Renal cortical epithelial cell (primary cell): ENCODE measurements at places on chromosomes 11 and 22. TPM values are rescaled to one million over a fixed set of nuclear protein-coding genes. Genes with fewer than 3 reads are reported as not detected.

DEPDC7 gene
- 3.3 and 7.0 TPM in 2 replicates for total RNA-seq

BDNF gene
- 6.4 and 7.6 TPM in 2 replicates for total RNA-seq

CEP126 gene
- 0.52 and 3.8 TPM in 2 replicates for total RNA-seq

C11orf91 gene
- not detected in 2 replicates for total RNA-seq

NLRP14 gene
- total RNA-seq, result 0.10 TPM in 1 of 2 replicates, not detected in the other

APOBEC3G gene
- 4.0 and 9.7 TPM in 2 replicates for total RNA-seq

TAGLN gene
- 68.5 and 487 TPM in 2 replicates for total RNA-seq

- DNase-seq, result no peak
These were observed 8.4 kb downstream of the P2RY2 start for GRCh38 chr11:73226297-73227006.

DNA sequence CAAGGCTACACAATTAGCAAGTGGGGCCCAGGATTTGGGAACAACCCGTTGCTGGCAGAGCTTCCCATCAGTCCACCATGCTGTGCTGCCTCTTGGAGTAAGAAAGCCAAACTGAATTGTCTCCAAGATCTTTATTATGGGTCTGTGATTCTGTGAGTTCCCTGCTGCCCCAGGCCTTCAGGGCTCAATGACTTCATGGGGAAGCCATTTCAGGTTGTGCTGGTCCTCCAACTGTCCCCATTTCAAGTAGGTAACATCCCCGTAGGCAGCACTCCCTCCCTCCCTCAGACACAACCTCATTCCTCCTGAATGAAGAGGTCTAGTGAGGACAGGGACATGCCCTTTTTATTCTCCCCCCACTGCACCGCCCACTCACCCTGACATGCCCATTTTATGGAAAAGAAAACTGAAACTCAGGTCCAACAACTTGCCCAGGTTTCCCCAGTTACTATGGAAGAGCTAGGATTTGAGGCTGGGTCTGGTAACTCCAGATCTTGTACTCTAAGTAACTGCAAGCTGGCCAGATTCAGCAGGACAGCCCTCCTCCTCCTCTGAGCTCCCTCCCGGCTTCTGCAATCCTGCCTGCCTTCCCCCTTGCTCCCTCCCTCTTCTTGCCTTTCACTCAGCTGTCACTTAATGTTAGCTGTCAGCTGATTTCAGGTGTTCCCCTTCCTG lies 8.2 kb upstream of the YWHAH start:
- DNase-seq, result no peak

GRCh38 chr22:29765905-29766631 lies 739 bp downstream of the ZMAT5 start:
- DNase-seq, result no peak

GRCh38 chr11:127996825-127997224 lies 590.5 kb downstream of the ETS1 start:
- no peak for DNase-seq

- DNase-seq, result no peak
These were observed 49.0 kb downstream of the JHY start for GRCh38 chr11:122931510-122931909.

- peak; percentile 3 for DNase-seq
These were observed 8.7 kb downstream of the PTH start for GRCh38 chr11:13486926-13487660.

DNA sequence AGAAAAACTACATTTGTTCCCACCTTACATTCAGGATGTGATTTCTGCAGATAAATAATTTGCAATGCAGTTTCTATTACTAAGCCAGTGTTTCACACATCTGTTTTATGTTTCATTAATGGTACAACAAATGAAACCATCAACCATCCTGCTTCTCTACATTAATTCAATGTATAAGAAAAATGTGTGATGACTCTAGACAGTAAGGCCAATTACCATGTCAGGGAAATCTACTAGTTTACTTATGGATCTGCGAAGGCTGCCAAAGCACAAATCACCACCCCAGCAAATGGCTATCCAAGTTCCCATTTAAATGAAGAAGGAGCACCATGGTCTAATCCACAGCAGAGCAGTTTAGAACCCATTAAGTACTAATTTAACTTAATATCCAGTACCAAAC lies 50.1 kb upstream of the NCAM1 start:
- DNase-seq, result no peak

DNA sequence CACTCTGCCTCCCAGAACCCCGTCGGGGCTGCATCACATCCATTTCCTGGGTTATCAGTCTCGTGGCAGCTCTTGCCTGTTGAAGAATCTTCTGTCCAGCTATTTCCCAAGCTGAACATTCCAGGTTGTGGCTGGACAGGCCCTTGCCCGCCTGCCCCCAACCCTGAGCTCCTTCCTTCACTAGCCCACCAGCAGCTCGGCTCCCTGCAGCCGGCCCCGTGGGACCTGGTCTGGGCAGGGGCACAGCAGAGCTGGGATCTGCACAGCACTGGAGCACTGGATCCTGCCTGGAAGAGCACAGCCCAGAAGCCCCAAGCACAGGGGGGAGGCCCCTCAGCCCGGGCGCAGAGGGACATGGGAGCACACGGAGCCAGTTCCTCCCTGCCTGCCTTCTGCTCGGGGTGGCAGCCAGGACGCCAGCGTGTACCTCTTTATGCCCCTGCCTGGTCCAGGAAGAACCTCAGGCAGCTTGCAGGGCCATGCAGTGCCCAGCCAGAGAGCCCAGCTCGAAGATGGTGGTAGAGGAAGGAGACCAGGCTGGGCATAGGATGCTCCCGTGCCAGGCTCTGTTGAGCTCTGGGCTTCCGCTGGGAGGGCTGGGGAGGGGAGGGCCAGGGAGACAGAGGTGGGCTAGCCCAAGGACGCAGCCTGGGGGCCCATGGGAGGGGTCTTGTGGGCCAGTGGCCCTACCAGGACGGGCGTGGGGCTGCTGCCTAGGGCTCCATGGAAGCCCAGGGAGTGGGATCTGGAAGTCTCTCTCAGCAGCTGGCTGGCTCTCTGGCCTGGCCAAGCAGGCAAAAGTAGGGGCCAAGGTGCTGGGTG lies 16.6 kb upstream of the GNB1L start:
- no peak for DNase-seq

DNA sequence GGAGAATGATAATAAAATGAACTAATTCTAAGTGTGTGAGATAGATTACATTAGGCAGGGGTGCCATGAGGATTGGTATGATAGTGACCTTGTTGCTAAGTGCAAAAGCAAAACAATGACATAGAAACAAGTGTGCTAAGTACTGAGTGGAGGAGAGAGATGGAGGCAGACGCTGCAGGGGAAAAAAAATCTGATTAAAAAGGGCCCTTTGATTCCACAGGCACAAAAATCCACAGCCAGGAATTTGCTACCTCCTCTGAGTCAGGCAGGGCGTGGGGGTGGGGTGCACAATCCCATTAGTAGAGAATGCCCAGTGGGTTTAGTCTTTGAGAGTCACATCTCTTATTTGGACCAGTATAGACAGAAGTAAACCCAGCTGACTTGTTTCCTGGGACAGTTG lies at the start of gene CNTF:
CNTF (plus strand) TSS at position 322 of the 400 bp plus-strand sequence. CDS start 88 bp downstream, outside the sequence.
- DNase-seq, result peak; percentile 37

DNA sequence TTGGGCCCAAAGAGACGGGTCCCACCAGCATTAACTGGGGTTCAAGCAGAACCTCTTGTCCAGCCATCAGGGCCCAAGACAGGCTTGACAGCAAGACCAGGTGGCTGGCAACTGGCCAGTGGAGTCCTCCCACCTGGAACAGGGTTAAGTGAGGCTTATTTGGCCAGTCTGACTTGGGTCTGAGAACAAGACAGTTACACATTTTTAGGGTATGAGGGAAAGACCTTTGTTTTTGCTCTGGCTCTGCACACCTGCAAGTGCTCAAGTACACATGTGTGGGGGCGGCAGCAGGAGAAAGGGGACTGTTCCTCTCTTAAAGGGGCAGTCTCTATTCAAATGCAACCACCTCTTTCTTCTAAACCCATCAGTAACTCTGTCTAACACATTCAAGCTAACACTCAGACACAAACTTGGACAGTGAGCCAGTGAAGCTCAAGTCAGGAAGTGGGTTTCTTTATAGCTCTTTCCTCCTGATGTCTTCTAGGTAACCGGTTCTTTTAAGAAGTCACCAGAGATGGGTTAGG lies 116.2 kb downstream of the ETS1 start:
- peak; percentile 39 for DNase-seq

DNA sequence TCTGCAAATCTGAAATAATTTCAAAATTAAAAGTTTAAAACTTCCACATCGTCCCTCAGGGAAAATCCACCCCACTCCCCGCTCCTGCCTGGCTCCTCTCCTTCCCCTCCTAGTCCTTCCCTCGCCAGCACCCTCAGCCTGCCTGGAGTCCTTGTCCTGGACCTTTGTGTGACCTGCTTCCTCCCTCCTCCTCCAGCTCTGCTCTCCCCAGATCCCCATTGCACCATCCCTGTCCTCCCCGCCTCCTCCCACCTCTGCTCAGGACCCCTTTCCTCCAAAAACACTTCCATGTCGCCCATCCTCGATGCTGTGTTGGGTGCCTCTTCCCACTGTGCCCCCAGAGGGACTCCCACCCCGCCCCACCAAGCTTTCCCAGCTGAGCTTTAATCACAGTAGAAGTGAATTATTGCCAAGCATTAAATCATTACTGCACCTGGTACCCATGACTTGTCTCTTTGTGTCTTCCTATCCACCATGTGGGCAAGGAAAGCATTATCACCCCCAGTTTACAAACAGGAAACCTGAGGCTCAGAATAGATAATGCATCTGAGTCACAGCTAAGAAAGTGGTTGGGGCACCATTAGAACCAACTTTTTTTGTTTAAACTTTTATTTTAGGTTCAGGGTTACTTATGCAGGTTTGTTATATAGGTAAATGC lies 2.4 kb upstream of the ZP1 start:
- no peak for DNase-seq

DNA sequence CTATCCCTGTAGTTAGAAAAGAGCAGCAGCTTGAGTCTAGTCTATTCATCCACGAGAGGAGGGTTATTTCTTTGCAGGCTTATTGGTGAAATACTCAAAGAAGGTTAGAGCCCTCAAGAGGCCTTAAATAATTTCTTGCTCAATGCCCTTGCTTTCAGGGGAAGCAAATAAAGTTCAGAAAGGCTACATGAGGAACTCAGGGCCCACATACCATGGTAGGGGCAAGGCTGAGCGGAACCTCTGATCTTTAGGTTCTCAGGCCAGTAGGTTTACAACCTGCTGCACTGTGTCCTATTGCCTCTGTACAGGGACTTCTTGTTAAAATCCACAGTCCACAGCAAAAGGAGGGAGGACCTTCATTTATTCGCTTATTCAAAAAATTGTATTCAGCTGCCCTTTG lies 101.7 kb downstream of the ADAMTS15 start:
- DNase-seq, result no peak
